Retina (tissue), 1 donor: ENCODE measurements at places on chromosomes 4 and X.

DNA sequence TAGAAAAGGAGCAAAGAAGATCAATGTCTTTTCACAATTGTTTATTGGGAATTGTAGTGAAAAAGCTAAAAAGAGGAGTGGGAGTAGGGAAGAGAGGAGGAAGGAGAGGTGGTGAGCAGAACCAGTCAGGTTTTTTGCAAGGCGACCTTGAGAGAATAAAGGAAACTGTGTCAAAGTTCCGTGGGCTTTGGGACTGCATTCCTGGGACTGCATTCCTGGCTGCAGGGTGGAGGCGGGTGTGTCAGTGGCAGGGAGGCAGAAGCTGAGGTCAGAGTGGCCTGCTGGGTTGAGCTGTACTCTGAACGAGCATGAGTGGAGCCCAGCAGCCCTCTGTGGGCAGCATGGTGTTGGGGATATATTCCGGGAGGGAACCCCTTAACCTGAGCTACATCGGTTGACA is 66.8 kb upstream of the UCP1 start:
- DNase-seq: no peak

DNA sequence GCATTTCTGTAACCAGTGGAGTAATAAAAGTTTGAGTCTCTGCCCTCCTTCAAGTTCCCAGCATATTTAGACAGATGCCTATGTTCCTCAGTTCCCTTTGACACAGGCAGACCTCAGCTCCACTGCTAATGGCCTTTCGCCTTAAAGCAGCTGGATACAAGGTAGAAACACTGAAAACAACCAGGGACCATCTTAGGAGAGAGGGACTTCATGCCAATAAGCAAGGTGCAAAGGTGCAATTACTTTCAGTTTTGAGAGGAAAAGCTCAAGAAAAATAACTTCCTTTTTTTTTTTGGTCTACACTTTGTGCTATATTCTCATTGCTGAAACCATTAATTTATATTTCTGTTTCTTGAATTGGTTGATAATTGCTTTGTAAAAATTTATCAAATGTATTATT is 781.9 kb upstream of the GALNTL6 start:
- DNase-seq: no peak

DNA sequence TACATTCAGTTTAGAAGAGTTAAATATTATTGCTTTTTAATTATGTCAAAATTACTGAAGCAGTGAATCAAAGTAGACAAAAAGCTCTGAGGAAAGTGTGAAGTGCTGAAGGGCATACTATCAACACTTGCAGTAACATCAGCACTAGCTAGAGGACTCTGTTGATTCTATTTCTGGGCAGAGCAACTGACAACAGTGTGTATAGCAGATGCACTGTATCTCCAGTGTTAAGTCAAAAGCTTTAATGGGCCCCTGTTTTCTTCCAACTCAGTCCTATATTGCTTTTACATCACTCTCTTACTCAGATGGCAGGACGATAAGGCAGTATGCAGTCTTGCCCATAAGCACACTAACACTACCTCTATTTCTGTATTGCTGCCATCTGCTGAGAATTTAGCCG is 435.2 kb upstream of the AMOT start:
- no peak for DNase-seq

DNA sequence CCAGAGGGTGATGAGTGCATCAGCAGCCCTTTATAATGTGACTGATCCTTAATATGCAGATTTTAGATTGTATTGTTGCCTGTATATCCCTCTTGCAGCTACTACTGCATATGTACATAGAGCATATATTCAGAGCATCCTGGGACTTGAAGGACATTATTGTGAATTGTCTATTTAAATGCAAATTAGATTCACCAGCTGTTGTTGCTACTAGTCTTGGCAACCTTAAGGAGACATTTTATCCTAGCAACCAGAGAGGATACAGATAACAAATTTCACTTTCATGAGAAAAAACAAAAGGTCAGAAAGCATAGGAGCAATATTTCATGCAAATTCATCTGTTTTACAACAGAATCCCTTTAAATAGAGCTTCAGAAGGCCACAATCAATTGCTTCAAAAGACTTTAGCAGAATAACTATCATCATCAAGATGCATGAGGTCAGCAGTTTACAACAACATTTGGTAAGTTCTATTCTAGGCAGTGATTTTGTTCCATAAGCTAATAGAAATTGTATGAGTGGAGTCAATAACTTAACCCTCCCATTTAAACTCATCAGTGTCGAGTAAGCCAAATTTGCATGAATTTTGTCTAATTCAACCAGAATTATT is 148.6 kb downstream of the GC start:
- DNase-seq: no peak

- DNase-seq: no peak
These were observed 65.7 kb upstream of the MID1 start for GRCh38 chrX:10685923-10686595.

- no peak for DNase-seq
These were observed 14.1 kb downstream of the SRPX start for GRCh38 chrX:38206542-38206941.

DNA sequence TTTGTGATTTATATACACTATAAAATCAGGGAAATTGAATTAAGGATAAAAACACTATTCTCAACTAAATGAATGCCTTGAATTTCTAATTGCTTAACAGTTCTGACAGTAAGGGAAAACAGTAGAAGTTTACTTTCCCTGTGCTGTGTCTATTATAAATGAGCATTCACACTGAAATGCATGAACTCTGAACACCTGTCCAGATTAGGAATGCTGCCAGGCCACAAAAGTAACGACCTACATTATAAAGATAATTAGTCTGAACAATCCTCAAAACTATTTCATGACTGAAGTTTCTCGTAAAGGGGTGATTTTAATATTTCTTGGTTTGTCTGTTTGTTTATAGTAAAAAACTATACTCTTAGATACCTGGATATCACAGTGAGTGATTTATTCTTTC is 2.0 kb downstream of the NDST3 start:
- DNase-seq: no peak
